Epithelial cell of esophagus (primary cell): ENCODE measurements at places on chromosomes 13 and 19.

- peak; percentile 14 for DNase-seq
These were observed 141.0 kb downstream of the POSTN start for GRCh38 chr13:37457612-37458011.

GRCh38 chr13:109816112-109816807, 29.9 kb upstream of the IRS2 start:
- peak; percentile 74 for DNase-seq

DNA sequence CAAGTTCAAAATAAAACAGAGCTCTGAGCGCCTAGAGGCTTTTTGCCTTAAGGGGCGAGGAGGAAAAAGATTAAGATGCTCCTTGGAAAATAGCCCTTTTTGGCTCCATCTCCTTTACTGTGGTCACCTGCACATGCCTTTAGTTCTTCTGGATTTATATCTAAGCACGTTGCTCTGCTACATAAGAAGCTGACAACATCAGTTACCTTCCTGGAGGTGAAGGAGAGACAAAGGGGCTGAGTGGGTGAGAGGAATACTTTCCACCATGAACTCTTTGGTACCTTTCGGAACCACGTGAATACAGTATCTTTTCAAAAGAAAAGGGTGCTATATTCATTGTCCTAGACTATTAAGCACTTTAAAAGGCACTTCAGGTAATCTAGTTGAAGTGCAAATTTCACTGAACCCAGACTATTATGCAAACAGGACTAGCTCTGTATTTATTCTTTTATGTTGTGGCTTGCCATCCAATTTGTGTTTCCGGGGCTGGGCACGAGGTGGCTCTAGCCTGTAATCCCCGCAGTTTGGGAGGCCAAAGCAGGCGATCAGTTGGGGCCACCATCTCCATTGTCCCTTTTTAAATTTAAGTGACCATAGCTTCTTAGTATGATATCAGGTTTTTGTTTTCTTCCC, 201.5 kb downstream of the TM9SF2 start:
- DNase-seq, result no peak

- no peak for DNase-seq
These were observed 333.2 kb downstream of the MYO16 start for GRCh38 chr13:108962654-108963053.

- peak; percentile 45 for DNase-seq
These were observed 16.0 kb upstream of the SEMA6B start for GRCh38 chr19:4575267-4576015.

GRCh38 chr13:104694397-104694796, 1628.2 kb upstream of the SLC10A2 start:
- DNase-seq, result no peak

DNA sequence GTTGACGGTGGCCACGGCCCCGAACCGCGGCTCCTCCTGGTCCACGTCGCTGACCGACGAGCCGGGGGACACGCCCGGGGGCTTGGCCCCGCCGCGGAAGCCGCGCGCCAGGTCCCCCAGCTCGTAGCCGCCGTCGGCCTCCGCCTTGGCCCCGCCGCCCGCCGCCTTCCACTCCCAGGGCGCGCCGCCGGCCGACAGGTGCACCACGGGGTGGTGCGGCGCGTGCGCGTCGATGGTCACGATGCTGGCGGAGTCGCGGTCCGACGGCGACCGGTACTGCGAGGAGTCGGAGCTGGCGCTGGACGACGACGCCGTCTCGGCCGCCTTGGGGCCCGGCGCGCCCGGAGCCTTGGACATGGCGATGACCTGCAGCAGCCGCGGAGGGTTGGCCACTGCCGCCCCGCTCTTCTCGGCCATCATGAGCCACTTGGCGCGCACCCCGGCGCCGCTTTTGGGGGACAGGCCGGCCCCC, 9.0 kb downstream of the PLPPR3 start:
- DNase-seq, result no peak

DNA sequence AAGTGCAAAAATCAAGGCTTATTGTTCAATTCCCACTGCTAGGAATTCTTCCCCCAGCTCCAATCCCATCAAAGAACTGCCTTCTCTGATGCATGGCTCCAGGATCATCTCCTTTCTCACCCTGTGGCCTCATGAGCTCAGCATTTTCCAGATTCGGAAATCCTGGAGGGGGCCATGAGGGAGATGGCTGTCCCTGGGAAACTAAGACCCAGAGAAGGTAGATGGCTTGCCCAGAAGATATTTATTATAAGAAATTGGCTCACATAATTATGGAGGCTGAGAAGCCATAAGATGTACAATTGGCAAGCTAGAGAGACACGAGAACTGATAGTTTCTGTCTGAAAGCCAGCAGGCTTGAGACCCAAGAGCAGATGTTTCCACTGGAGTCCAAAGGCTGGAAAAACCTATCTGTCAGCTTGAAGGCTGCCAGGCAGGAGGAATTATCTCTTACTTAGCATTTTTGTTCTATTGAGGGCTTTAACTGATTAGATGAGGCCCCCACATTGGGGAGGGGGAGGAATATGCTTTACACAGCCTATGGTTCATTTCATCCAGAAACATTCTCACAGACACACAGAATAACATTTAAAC, 58.6 kb downstream of the GADD45B start:
- no peak for DNase-seq

GRCh38 chr19:7894612-7895309, 6.5 kb downstream of the LRRC8E start:
- peak; percentile 50 for DNase-seq

GRCh38 chr13:99605420-99606323, 104.4 kb downstream of the TM9SF2 start:
- peak; percentile 45 for DNase-seq

DNA sequence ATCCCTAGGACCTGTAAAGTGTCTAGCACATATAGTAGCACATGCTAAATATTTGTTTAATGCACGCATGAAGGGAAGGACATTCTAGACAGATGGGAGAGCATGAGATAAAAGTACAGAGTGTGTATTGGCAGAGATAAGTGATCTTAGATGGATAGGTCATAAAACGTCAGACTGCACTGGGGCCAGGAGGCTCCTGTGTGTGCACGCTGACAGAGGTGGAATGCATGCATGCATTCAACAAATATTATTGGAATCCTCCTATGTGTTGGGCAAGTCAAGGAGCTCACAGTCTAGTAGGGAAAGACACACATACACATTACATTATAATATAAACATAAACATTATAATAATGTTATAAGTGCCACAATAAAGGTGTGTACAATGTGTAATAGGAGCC, 73.3 kb downstream of the FGF9 start:
- DNase-seq, result no peak

GRCh38 chr19:4909156-4909896, at the start of gene UHRF1:
Gene UHRF1, plus strand, starts transcription at chr19:4909501. Its CDS starts 1,385 bp downstream, at chr19:4910886.
- no peak for DNase-seq

GRCh38 chr13:76668141-76668540, 218.1 kb downstream of the KCTD12 start:
- DNase-seq, result no peak

- no peak for DNase-seq
These were observed 1203.3 kb downstream of the UQCRFS1 start for GRCh38 chr19:28009696-28010095.

- DNase-seq, result no peak
These were observed 314.6 kb downstream of the LIG4 start for GRCh38 chr13:107900775-107901174.

GRCh38 chr13:79796136-79796535, 315.2 kb downstream of the NDFIP2 start:
- no peak for DNase-seq

DNA sequence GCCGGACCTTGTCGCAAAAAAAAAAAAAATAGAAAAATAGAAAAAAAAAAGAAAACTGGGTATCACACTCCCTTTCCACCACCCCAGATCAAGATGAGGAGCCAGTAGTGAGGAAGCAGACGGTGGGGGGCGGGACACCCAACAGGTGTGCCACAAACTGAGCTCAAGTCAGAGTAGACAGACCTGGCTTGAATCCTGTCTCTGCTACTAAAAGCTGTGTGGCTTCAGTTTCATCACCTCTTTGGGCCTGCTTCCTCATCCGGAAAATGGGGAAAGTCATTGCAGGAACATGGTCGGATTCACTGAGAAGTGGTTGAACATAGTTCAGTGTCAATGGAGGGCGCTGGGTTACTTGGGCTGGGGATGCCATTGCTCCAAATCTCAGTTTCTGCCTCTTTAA, 2.9 kb downstream of the HIF3A start:
- DNase-seq, result no peak

GRCh38 chr19:40702337-40703012, 12.0 kb upstream of the NUMBL start:
- peak; percentile 73 for DNase-seq

DNA sequence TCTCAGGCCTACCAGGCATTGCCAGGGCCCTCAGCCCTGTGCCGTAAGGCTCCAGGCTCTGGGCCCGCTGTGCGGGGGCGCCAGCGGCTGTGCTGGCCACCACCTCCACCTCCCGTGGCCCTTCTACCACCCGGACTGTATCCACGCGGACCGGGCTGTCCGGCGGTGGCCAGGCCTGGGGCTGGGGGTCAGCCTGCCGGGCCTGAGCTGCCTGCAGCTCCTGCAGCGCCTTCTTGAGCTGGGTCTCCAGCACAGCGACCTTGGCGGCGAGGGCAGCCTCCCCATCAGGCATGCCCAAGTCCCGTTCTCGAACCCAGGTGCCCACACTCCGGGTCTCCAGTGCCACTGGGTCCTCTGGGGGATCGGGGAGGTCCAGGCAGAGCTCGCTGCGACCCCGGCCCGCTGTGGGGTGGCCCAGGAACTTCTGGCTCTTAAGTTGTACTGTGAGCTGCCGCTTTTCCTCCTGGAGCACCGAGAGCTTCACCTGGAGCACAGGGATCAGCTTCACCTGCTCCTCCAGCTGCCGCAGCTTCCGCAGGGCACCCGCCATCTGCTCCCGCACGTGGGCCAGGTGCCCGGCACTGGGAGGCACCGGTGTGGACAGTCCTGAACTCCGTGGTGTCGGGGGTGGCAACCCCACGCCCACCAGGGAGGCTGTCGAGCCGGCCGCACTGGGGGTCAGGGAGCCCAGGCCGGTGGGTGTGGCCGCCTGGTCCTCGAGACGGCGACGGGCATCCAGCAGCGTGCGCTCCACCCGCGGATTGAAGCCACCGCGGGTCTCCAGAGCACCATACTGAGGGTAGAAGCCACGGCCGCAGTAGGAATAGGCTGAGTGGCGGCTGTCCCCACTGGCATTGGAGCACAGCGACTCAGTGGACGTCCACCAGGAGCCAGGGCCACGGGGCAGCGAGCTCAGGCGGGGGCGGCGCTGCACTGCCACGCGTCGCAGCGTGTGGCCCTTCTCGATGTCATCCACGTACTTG, 4.1 kb downstream of the KANK2 start:
- no peak for DNase-seq

DNA sequence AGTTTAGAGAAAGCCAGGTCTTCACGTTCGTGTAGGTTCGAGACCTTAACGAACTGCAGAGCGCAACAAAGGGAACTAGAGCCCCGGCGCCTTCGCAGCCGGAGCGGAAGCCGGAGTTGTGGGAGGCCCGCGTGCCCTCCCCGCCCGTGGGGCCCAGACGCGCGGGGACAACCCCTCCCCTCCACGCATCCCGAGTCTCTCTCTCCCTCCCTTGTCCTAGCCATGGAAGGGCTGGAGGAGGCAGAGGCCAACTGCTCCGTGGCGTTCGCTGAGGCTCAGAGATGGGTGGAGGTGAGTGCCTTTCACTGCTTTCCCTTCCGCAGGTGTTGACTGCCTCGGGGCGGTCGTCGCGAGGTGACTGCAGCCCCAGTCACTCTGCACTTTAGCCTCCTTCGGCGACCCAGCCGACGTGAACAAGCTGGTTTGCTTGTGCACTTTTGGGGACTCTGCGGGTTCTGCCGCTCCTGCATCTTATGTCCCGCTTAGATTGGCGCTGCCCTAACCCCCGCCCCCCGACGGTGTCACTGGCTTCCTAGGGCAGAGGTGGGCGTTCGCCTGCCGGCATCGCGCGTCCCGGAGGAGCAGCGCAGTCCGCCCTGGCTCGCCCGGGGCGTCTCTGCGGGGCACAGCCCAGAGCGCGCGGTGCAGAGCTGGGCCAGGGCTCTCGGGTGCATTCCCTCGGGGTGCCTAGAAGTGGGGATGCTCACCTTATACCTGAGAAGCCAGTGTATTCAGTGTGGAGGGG, 478 bp downstream of the LMO7 start:
- peak; percentile 26 for DNase-seq

DNA sequence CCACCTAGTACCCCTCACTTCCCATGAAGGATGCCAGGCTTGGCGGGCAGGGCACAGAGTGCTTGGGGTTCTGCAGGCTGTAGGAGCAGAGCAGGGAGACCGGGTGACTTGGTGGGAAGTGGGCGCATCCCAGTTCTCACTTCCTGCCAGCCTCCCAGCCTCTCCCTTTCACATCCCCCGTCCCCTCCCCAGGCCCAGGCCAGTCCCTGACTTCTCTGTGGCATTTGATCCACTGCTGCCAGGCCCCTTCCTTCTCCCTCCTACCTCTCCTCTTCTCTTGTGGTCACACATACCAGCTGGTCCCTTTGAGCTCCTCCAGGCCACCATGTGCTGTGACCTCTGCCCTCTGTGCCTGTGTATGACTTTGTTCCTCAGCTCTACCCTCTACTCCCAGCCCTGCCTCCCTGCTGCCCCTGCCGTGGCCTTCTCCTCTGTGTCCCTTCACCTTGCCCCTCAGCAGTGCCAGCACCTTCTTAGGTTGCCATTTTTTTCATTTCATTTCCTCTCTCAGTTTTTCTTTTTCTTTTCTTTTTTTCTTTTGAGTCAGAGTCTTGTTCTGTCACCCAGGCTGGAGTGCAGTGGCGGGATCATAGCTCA, 19.5 kb downstream of the MYO1F start:
- DNase-seq, result no peak

DNA sequence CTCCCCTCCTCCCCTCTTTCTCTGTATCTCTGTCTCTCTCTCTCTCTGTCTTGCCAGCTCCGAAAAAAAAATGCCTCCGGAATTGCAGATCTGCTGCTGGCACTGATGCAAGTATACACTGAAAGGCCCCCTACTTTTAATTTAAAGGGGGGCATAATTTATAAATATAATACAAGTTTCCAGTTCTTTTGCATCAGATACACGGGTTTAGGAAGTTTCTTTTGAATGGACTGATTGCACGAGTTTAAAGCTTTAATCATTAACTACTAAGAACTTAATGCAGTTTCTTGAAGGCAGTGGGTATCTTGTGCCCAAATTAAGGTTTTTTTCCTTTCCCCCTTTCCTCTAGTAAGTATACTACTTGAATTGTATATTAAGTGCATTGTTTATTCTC, 1.4 kb downstream of the FGF9 start:
- DNase-seq, result no peak

DNA sequence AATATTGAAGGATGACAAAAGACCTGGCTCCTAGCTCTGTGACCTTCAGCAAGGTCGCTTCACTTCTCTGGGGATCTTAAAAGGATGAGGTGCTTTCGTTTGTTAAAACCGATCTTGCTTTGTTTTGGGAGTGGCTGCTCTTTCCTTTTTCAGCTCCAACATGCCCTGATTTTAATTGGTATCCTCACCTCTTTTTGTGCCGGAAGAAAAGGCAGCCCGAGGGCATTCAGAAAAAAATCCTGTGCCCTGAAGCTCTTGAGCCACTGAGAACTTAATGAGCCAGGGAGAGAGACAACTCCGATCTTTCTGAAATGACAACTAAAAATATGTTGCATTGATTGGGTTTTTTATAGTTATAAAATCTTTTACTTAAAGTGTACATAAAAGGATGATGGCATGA, 19.4 kb downstream of the CLDN10 start:
- DNase-seq, result no peak

GRCh38 chr13:39054112-39054511, 15.9 kb downstream of the NHLRC3 start:
- DNase-seq, result no peak
